ENCODE measurements at places on chromosomes 6 and 20. TPM values are rescaled to one million over a fixed set of nuclear protein-coding genes. Genes with fewer than 3 reads are reported as not detected.

DNA sequence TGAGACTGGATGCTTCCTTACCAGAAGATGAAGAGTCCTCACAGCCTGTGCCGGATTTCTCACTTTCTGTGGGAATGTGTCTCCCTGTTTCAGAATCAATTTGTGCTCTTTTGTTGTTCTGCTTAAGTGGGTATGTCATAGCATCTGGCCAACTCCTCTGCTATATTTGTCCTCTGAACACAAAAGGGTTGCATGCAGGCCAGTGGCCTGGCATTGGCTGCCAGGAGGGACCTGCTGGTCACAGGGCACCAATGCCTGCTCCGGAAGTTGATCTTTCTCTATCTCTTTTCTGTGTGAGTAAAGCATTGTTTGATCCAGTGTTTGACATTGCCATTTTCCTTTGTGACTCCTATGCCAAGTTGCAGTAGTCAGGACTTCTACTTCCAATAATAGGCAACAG, 47.8 kb downstream of the JARID2 start:
- H3K27me3 ChIP-seq = no peaks in the 10 kb centered on the region
- no peaks in the 10 kb centered on the region for H3K36me3 ChIP-seq
- peaks cover 30% of the 10 kb centered on the region for H3K4me1 ChIP-seq

Gene ETV7
- total RNA-seq = 2.2 TPM

- H3K4me3 ChIP-seq = no peak overlapping the region
- H3K27ac ChIP-seq = no peak overlapping the region
- no peaks in the 10 kb centered on the region for H3K27me3 ChIP-seq
- no peaks in the 10 kb centered on the region for H3K4me1 ChIP-seq
- DNase-seq = no peak
- H3K36me3 ChIP-seq = no peaks in the 10 kb centered on the region
Observed at GRCh38 chr6:92139601-92140000, 1279.8 kb downstream of the EPHA7 start.

GRCh38 chr20:61705386-61706258, 360.1 kb downstream of the TAF4 start:
- no peaks in the 10 kb centered on the region for H3K4me1 ChIP-seq
- H3K4me3 ChIP-seq = no peak overlapping the region
- H3K27me3 ChIP-seq = no peaks in the 10 kb centered on the region
- DNase-seq = no peak

DNA sequence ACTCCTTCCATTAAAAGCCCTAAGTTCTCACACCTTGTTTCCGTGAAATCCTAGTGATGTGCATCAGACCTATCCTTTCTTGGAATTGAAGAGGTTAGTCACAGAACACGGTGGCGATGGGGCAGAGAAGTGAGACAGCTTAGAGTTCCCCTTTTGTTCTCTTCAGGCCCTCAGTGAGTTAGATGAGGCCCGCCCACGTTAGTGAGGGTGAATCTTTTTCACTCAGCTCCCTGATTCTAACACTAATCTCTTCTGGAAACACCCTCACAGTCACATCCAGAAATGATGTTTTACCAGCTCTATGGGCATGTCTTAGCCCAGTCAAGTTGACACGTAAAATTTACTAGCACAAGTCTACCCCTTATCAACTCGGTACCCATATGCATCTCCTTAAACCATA, 172.7 kb upstream of the NOX3 start:
- no peaks in the 10 kb centered on the region for H3K4me1 ChIP-seq
- H3K4me3 ChIP-seq = no peak overlapping the region
- H3K36me3 ChIP-seq = no peaks in the 10 kb centered on the region
- H3K27me3 ChIP-seq = no peaks in the 10 kb centered on the region
- no peak overlapping the region for H3K27ac ChIP-seq

DNA sequence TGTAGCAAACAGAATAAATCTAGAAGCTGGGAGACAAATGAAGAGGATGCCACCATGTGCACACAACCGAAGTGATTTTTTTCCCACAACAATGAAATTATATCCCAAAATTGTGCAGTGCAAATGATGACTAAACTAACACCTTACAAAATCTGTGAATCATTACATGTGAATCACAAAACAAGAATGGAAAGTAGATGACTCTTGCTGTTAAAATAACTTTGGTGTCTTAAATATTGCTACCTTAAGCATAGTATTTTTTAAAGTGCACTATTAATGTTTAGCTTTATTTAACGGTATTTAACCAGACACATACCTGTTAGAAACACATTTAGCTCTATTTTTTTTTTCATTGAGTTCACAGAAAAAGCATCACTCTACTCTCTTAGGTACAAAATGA, 190.8 kb downstream of the TBC1D32 start:
- no peak overlapping the region for H3K4me3 ChIP-seq
- no peak for DNase-seq
- H3K27me3 ChIP-seq = no peaks in the 10 kb centered on the region
- H3K27ac ChIP-seq = no peak overlapping the region

- DNase-seq = no peak
- H3K4me1 ChIP-seq = peaks cover 18% of the 10 kb centered on the region
- H3K36me3 ChIP-seq = no peaks in the 10 kb centered on the region
- no peaks in the 10 kb centered on the region for H3K27me3 ChIP-seq
- H3K27ac ChIP-seq = no peak overlapping the region
- H3K4me3 ChIP-seq = no peak overlapping the region
Observed at GRCh38 chr6:125983246-125983945, 2.9 kb upstream of the TRMT11 start.

Gene CARMIL1
- 19.6 TPM for total RNA-seq

- H3K27me3 ChIP-seq = no peaks in the 10 kb centered on the region
- DNase-seq = no peak
- no peaks in the 10 kb centered on the region for H3K36me3 ChIP-seq
Observed at GRCh38 chr20:61840779-61841455, 224.8 kb downstream of the TAF4 start.

DNA sequence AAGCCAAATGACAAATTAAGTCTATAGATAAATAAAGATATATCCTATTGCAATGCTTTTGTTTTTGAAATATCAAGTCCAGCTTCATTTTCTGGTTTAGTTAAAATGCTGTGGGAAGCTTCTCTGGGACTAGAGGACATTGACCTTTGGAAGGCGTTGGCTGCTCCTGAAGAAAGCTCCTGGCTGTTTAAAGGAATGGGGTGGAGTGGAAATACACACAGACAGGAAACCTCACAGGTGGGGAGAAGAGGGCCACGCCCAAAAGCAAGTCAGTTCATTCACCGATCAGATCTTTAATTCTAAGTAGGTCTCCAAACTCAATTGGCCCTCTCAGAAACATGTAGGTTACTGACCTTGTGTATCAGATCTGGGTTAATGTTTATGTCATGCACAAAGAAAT, 59.6 kb downstream of the SPTLC3 start:
- H3K27ac ChIP-seq = no peak overlapping the region
- no peak for DNase-seq
- H3K4me1 ChIP-seq = no peaks in the 10 kb centered on the region
- H3K4me3 ChIP-seq = no peak overlapping the region
- H3K27me3 ChIP-seq = no peaks in the 10 kb centered on the region
- H3K36me3 ChIP-seq = no peaks in the 10 kb centered on the region

GRCh38 chr20:14478126-14478525, 140.7 kb upstream of the FLRT3 start:
- no peaks in the 10 kb centered on the region for H3K36me3 ChIP-seq
- H3K27me3 ChIP-seq = no peaks in the 10 kb centered on the region
- H3K4me3 ChIP-seq = no peak overlapping the region
- no peak for DNase-seq
- no peaks in the 10 kb centered on the region for H3K4me1 ChIP-seq
- H3K27ac ChIP-seq = no peak overlapping the region

All from vagina (tissue), 2 donors.